ENCODE measurements at places on chromosomes 16 and 17.

DNA sequence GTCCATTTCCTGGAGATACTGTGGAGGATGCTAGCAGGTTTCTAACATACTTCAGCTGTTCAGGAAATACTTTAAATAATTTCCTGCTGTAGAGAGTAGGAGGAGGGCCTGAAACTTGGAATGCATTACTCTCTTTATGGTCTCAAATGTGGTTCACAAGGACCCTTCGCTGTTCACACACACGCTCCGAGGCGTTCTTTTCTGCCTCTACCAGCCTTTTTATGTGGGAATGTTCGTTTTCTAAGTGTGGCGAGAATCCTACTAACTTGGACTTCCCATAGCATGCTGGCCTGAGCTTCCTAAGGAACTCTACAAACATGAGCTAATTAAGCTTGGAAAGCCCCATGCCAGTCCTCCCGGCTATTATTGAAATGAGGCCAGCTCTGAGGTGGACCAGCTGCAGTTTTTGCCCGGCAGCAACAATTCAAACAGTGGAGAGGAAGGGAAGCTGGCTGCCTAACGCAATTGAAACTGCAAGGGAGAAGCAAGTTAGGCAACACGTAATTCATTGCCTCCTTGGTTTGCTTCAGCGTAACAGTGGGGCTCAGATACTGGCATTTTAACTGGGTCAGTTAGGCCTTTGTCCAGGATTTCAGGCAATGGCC, 18.9 kb downstream of the KPNA2 start:
- DNase-seq, result no peak

GRCh38 chr16:5815570-5816237, 718.1 kb upstream of the EEF2KMT start:
- DNase-seq, result no peak

GRCh38 chr16:25691519-25692091, at the start of gene HS3ST4:
Gene HS3ST4 (plus strand): TSS chr16:25691959.
- DNase-seq, result no peak

DNA sequence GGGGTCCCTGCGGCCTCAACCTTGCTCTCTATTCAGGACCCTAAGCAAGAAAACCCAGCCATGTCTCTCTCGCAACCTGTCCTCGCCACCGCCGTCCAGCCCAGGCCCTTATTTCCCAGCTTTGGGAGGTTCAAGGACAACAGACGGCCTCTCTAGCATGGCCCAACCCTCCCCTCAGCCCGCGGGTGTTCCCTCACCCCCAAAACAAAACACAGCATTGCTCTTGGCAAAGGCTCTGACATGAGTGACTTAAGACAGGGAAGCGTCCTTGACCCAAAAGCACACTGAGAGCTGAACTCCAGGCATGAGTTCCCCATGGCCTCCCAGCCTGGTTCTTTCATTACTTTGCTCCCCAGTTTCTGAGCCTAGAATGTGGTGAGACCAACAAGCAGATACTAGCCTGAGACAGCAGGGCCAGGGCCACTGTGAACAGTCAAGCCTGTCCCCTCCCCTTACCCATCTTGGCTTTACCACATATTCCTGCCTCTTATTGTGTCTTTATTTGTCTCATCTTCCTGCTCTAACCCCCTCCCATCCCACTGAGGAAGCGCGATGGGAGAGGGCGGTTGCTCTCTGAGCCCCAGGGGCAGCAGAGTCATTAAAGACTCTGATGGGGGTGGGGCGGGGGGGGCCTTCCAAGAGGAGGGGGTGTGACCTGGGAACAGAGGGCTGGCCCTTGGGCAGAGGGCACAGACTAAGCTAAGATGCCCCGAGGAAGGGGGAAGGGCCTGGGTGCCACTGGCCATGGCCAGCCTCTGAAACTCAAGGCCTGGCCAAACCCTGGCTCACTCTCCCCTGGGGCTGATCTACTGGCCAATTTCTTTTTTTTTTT, 11.8 kb downstream of the SREBF1 start:
- no peak for DNase-seq

- no peak for DNase-seq
Observed at GRCh38 chr17:68205808-68206720, 41.8 kb upstream of the AMZ2 start.

- DNase-seq, result no peak
Observed at GRCh38 chr17:56751145-56751738, 82.5 kb downstream of the C17orf67 start.

- no peak for DNase-seq
Observed at GRCh38 chr17:82696916-82697807, 1.3 kb downstream of the RAB40B start.

GRCh38 chr16:19488213-19488640, 33.7 kb downstream of the GDE1 start:
- no peak for DNase-seq

DNA sequence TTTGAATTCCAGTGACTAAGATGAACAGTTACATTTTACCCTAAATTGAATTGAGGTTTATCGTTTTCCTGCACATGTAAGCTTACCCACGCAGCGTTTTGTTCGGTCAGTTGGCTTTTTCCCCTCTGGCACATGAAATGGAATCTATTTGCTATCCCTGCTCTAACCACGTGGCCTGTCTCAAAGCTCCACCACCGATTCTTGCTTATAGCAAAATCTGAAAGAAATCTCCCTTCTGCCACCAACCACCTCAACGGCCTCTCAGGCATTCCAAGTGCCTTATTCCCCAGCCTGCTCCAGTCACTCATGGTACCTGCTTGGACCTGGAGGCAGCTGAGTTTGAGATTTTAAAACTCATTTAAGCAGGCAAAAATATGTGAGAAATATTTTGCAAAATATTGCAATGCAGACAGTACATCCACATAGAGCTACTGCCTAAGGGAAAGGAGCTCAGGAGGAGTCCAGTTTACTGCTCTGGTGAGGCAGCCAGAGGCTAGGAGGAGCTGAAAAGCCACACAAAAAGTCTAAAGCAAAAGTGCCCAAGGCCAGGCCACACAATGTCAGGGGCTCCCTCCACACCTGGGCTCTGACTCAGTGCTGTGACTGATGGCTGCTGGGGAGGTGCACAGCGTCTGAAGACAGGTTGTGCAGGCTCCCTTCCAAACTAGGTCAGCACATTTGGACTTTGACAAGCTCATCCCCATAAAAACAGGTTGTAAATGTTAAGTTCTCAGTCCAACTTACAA, 26.4 kb downstream of the ARHGAP17 start:
- DNase-seq, result no peak

- DNase-seq, result no peak
Observed at GRCh38 chr16:74721716-74722115, 21.1 kb upstream of the MLKL start.

DNA sequence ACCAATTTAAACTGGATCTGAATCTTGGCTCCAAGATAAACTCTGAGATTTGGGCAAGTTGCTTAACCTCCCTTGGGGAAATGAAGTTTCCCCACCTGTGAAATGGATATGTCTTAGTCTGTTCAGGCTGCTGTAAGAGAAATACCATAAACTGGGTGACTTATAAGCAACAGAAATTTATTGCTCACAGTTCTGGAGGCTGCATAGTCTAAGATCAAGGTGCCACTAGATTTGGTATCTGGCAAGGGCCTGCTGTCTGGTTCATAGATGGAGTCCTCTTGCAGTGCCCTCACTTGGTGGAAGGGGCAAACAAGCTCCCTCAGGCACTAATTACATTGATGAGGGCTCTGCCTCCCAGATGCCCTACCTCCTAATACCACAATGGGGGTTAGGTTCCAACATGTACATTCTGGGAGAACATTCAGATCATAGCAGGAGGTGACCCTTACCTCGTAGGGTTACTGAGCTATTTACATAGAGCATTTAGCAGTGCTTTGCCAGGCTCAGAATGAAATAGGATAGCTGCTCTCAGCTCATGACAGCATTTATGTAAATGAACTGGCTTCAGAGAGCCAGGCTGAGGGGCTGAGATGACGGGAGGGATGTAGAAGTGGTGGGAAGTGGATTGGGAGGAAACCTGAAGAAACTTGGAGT, 83.9 kb downstream of the SPECC1 start:
- no peak for DNase-seq

DNA sequence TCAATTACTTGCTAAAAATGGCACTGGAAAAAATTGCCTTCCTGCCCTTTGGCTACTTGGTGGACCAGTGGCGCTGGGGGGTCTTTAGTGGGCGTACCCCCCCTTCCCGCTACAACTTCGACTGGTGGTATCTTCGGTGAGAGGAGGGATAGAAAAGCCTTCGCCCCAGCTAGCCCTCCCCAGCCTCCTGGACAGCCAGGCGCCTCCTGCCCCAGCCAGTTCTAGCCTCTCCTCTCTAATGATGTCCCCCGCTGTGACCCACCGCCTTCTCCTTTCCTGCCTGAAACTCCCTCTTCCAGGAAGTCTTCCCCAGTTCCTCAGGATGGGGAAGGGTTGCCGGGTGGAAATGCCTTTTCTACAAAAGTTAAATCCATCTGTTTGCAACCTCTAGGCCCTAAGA, 6.2 kb downstream of the ACE start:
- no peak for DNase-seq

DNA sequence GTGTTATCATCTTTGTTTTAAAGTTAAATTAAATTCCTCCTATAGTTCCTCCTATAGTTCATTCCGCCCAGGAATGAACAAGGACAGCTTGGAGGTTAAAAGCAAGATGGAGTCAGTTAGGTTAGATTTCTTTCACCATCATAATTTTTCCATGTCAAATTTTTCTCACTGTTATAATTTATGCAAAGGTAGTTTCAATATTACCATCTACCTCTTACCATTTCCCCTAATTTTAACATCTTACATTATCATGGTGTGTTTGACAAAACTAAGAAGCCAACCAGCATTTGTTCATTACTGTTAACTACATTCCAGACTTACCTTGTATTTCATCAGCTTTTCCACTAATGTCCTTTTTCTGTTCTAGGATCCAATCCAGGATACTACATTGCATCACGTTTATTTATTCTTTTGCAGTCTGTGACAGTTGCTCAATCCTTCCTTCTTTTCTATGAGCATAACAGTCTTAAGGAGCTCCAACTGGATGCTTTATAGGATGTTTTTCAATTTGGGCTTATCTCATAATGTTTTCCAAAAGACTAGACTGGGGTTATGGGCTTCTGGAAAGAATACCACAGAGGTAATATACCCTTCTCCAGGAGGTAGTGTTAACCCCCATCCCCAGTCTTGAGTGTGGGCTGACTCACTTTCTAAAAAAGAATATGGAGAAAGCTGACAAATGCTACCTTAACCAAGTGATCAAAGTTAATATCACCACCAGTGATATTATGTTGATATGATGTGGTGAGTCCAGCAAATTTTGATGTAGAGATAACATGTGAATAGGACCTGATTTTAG, 158.5 kb downstream of the PPM1E start:
- DNase-seq, result no peak

DNA sequence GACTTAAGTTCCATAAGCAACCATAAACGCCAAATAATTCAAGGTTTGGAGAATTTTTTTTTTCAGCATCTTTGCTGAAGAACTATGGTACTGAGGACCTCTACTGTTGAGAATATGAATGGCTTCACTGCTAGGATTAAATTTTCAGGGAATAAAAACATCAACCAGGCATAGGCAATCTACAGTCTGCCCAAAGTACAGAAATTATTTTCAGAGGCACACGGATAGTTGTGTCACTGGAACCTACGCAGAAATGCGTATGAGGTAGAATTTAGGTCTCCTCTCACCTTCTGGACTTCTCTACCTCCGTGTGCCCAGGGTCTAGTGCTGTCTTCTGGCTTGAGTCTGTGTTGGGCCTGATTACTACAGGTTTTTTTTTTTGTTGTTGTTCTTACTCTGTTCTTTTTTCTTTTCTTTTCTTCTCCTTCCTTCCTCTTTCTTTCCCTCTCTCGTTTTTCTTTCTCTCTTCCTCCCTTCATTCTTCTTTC, 39.7 kb downstream of the NACA2 start:
- no peak for DNase-seq

DNA sequence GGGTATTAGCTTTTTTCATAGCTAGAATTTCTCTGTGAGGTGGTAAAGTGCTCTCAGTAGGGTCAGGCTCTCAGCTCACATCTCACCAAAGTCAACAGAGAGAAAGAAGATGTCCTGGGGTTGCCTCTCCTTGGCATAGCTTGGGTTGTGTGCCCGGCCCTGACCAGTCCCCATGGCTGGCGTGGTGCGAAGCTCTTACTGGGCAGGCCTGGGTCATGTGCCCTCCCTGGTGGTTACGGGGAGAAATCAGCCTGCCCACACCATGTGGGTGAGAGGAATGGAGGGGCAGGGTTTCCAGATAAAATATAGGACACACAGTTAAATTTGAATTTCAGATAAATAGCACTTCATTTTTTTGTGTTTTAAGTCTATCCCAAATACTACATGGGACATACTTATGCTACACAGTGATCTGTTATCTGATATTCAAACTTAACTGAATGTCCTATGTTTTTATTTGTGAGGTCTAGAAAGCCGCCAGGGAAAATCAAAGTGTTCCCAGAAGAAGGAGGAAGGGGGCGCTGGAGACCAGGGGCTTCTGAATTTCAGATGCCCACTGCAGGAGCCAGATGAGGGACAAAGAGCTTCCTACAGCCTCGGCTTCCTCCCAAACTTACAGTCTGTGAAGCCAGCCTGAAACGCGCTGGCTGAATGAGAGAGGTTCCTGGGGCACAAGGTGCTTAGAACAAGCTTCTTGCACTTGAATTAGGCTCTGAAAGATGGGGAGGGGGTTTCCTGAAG, 45.4 kb downstream of the NKD1 start:
- no peak for DNase-seq

GRCh38 chr17:17719966-17720543, 38.8 kb downstream of the RAI1 start:
- DNase-seq, result no peak

GRCh38 chr16:83403761-83404160, 404.0 kb upstream of the HSBP1 start:
- DNase-seq, result no peak

GRCh38 chr17:4229627-4230541, 33.9 kb downstream of the ANKFY1 start:
- DNase-seq, result no peak

- DNase-seq, result no peak
Observed at GRCh38 chr17:34579979-34580684, 750 bp downstream of the TMEM132E start.

GRCh38 chr17:57004944-57005579, 27.1 kb downstream of the SCPEP1 start:
- no peak for DNase-seq

GRCh38 chr17:19447085-19447583, 36.1 kb downstream of the RNF112 start:
- no peak for DNase-seq

DNA sequence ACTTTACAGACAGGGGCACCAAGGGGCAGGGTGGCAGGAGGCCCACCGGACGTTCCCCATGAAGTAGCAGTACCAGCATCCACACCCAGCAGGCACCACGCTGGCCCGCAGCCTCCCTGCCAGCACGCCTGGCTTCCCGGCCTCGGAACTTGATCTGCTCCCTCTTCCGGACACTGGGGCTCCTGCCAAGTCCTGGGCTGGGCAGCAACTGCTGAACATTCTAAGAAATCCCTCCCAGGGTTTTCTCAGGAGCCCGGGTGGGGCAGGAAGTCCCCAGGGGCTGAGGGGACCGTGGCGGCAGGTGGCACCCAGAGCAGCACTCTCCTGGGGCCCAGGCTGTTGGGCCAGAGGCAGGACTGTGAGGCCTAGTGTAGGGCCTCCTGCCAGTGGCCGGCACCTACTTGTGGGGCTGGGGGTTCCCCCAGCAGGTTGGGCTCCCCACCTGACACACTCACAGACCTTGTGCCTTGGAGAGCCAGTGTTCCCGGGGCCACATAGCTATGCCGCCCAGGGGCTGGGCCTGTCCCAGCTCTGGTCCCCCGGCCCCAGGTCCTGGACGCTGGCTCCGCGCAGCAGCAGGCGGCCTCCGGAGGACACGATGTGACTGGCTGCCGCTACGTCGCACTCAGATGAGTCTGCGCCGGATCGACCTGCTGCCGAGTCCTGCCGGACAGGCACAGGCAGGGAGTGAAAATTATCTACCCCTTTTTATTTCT, 86.2 kb upstream of the CBX4 start:
- no peak for DNase-seq

- DNase-seq, result no peak
Observed at GRCh38 chr16:58345574-58346354, 46.5 kb upstream of the GINS3 start.

All from cortex of kidney (tissue), 1 donor.